SHP77 treated with DMSO at 0.1 percent for 48 hours (cell line): ENCODE measurements at places on chromosomes 12 and 14.
A peak's percentile ranks its signal among the peaks of the same experiment; 100 is the strongest.

DNA sequence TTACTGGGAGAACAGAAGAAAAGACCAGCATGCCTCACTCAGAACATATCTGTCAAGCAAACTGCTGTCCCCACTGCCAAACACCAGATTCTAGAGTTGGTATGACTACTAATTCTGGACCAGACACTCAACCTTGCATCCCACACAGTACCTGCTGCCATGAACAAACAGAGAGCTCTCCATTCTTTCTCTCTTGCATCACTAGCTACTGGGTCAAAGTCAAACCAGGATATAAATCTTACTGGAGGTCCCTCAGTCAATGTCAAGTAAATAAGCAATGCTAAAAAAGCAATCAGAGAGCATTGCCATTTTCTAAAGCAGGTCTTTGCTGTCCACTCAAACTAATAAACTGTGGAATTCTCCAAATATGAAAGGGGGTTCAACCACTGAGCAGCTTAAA, 452.4 kb upstream of the SEL1L start:
- no peak for DNase-seq

- peak; percentile 67 for DNase-seq
Observed at GRCh38 chr12:121404734-121405133, 4.8 kb downstream of the RNF34 start.

DNA sequence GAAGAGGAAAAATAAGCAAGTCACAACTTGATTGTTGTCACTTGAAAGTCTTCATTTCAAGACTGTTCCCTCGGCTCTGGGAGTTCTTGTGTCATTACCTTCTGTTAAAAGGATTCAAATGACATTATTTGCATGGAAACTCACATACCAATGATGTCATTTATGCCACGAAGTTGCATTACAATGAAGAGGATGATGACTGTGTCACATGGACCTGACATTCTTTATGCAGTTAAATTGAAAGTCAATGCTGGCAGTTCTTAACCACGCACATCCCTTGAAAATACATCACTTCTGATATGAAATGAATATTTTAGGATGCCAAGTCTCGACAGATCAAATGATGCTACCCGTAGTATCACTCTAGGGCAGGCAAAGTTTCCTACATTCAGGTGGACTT, 1069.5 kb downstream of the VRK1 start:
- DNase-seq, result no peak

GRCh38 chr14:94540031-94540794, 21.0 kb upstream of the SERPINA4 start:
- DNase-seq, result no peak

DNA sequence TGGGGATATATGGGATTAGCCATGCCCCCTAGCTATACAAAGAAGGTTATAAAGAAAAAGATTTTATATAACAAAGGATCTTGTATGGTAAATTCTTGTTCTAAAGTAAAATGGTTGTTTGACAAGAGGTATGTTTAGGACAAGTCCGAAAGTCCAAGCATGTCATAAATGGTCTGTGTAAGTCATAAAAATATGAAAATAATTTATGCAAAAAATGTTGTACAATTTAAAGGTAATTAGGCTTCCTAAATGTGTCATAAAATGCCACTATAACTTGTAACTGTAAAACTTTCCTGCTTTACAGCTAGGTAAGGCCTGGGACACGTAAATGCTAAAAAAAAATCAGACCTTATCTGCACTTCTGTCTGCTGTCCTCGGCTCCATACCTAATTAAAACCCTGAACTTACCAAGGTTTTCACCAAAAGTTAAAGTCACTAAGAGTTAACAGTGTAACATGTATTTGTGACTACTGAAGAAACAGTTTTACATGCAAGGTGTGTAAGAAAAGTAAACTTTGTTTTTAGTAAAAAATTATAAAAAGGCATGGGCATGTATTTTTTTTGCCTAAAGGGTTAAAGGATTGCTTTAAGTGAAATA, 110.0 kb upstream of the RESF1 start:
- no peak for DNase-seq

GRCh38 chr12:118377884-118378470, 1.6 kb downstream of the SUDS3 start:
- DNase-seq, result peak; percentile 37

- no peak for DNase-seq
Observed at GRCh38 chr12:68403711-68404110, 71.5 kb upstream of the MDM1 start.

DNA sequence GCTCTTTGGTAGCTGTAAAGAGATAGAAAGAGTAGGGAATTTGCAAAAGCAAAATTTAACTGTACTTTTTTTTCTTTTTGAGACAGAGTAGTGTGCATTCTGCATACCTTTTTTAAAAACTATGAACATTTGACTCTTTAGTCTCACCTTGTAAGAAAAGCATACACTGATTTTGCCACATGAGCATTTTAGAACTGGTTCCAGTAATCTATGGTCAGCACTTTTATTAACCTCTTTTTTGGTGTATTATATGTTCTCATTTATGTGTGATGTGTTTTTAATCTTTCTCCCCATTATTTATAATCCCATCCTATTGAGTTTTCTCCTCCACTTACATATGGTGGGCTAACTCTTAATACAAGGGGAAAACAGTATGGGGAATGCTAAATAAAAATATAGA, 1111.4 kb downstream of the FLRT2 start:
- no peak for DNase-seq

- no peak for DNase-seq
Observed at GRCh38 chr12:38124247-38125012, 192.1 kb upstream of the ALG10B start.
